ENCODE measurements at places on chromosomes 5 and 9. TPM values are rescaled to one million over a fixed set of nuclear protein-coding genes. Genes with fewer than 3 reads are reported as not detected.

Gene SH2D3C
- total RNA-seq = 0.17 TPM

Gene PCDHGC5
- not detected for total RNA-seq

Gene HMCN2
- 0.09 TPM for total RNA-seq

Gene EIF4EBP3
- 2.2 TPM for total RNA-seq

Gene TLX3
- not detected for total RNA-seq

Gene TNFSF15
- total RNA-seq = 0.36 TPM

Gene DRD1
- total RNA-seq = 0.77 TPM

Gene LCN15
- total RNA-seq = not detected
